ENCODE measurements at places on chromosomes 1 and 21.
A peak's percentile ranks its signal among the peaks of the same experiment; 100 is the strongest.

- DNase-seq = no peak
Measured at GRCh38 chr1:91816031-91816430, 69.9 kb downstream of the TGFBR3 start.

DNA sequence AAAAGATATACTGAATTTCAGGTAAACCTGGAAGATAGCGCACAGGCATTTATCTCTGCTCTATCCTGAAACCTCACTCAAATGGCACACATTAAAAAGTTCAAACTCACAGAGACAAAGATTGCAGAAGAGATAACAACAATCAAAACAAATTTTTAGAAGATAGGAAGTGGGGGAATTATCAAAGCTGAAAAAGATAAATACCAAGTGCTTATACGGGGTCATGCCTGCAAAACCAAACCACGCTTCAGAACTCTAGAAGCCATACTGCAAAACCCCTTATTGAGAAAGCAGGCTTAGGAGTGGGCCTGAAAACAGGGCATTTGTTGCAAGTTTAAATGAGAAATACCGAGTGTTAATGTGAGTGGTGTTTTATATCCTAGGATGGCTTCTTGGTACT is 76.8 kb downstream of the BARHL2 start:
- DNase-seq = no peak

DNA sequence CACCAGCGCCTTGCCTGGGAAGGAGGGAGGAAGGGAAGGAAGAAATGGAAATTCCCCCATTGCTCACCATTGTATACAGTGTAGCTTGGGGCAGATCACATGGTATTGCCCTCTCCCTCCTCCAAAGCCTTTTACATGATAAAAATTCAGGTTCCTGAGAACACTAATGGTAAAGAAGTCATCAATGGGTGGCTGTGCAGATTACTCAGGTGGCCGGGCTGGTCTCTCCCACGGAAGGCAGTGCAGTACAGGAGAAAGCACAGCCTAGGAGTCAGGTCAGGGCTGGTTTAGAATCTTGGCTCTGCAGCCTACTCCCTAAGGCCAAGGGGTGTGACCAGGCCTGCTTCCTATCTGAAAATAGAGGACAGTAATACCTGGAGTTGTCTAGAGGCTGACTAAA is 107.9 kb downstream of the SUSD4 start:
- DNase-seq = no peak

DNA sequence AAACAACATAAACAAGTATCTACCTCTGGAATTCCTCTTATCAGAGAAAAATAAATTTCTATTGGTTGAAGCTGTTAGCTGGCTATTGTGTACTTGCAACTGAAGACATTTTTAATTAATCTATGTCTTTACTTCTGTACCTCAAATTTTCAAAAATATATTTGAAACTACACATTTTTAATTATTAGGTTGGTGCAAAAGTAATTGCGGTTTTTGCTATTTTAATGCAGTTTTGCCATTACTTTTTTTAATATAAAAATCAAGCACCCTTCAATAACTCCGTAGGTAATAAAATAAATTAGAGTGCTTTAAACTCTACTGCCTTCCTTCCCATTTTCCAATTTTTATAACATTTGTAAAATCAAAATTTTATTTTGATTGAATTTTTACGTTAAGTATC is 262.1 kb upstream of the DUSP10 start:
- no peak for DNase-seq

DNA sequence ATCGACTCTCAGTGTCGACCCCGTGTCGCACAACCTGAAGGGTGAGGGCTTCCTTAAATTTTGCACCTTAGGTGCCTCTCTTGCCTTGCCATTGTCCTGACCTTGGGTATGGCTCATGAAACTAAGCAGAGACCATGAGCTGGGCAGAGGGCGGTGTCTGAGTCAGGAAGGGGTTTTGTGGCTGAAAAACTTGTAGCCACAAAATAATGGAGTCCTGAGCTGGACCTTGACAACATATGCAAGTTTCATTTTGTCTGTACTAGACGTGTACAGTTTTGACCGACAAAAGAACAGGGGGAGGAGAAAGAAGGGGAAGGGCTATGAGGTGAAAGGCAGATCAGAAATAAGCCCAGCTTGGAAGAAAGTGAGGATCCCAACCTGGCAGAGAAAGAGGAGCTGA is 8.3 kb upstream of the RUNX1 start:
- DNase-seq = no peak

DNA sequence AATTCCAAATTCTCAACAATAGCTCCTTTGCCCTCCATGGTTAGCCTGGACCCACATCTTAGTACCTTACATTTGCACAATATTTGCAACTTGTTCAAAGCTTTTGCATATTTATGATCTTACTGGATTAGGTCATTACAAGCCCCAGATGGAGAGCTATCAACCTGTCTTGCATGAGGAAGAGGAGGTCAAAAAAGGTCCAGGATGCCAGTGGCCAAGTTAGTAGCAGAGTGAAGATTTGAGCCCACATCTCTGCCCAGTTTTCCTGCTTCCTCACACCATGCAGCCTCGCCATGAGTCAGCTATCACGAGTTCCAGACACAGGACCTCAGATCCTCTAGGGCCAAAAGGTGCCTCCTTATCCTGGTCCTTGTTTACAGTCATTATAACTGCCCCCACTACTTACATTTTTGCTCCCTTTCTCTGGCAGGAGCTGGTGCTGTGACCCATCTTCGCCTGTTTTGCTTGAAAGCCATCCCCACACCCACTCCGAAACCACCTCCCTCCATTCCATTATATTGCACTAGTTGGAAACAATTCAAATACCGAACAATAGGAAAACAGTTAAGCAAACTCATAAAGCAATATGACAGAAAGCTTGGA is 5.0 kb upstream of the AHCYL1 start:
- peak; percentile 56 for DNase-seq

GRCh38 chr1:54325703-54326461 is 80.3 kb downstream of the SSBP3 start:
- DNase-seq = no peak

DNA sequence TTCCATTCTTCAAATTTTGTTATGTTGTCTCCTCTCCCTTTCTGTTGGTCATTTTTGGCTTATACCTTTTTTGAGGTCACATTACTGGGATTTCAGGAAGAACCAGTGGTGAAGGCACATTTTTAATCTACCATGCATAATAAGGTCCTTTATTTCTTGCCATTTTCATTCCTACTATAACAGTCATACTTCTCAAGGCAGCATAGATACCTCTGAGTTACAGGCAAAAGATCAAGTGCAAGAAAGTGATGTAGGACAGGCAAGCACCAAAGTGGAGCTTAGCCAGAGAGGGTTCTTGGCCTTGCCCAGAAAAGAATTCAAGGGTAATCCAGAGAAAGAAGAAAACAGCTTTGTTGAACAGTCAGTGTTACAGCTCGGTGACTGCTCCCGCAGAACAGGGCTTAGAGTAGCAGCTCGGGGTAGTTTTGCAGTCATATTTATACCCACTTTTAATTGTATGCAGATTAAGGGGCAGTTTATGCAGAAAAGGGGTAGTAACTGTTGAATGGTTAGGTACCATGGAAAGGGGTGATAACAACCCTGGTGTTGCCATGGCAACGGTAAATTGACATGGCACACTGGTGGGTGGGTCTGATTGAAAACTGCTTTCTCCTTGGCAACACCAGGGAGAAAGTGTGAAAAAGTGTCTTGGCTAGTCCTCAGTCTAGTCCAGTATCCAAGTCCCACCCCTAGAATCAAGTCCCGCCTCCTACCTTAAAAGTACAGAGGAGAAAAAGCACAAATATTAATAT is 39.6 kb upstream of the DOCK7 start:
- DNase-seq = no peak

Data from large intestine (tissue), 12 donors.